ENCODE measurements at places on chromosomes 2 and 18.

- DNase-seq: no peak
Measured at GRCh38 chr2:171652416-171652785, 34.9 kb upstream of the DYNC1I2 start.

DNA sequence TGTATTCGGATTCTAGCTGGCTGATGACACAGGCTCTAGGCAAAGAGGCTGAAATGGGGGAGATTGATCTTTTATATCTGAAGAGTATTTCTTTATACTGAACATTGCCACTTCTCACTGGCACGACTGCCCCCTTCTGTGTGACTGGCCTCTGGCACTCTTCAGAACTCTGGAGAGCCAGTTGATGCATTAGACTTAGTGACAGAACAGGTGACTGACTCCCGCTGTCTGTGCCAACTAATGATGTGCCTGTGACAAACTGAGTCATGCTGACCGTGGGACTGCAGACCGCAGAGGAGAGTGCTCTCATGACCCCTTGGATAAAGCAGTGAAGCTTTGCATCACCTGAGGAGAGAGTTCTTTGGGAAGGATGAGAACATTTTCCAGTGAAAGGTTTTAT is 14.4 kb downstream of the MGAT5 start:
- DNase-seq: no peak

DNA sequence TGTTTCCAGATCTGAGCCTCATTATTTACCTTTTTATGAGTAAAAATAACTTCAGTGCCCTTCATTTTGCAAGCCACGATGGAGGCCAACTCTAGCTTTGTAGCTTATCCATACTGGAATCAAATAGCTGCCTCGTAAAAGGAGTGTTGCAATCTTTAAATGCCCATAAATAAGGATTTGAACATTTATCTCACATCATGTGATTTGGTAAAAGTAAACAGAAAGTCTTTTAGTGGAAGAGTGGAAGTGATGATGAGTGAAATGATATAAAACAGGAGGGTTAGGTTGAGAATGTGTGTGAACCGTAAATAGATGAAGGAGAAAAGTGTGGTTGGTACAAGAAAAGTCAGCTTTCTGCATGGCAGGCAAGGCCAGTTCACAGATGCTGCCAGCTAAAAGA is 348.9 kb downstream of the OSR1 start:
- no peak for DNase-seq

- DNase-seq: no peak
Measured at GRCh38 chr2:217843324-217843723, 159.5 kb downstream of the TNS1 start.

DNA sequence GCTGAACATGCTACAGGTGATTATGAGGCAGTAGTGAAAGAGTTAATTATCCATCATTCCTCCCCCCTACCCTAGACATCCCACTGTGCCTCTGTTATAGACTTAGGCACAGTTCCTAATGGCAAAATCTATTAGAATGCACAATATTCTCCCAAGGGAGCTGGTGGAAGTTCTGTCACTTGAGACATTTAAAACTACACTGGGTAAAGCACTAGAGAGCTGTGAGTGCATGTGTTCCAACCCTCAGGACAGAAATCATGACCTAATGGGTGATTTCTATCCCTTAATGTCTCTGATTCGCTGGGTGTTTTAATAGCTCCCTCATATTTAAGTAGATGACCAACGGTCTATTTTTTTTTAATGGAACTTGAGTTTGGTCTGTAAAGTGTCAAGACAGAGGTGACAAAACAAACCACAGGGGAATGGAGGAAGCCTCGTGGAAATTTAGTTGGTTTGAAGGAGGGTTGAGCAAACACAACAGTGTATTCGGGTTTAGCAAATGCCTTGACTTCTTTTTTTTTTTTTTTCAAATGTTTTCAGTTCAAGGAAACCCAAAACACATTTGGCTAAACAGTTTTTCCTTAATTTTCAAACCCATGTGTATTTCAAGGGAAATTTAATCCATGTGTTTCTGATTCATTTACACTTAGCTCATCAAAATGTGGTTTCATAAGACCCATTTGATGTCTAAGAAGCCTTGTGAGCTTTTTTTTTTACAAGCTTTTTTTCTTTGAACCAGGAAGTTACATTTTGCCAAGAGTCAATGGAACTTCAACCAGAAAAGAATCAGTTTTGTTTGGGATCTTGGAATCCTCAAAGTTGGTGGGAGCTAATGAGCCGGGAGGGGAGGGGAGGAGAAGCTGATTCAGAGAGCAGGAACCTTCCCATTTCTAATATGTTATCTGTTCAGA is 665.1 kb upstream of the ZEB2 start:
- no peak for DNase-seq

GRCh38 chr2:156077041-156077742 is 255.3 kb downstream of the NR4A2 start:
- DNase-seq: no peak

- no peak for DNase-seq
Measured at GRCh38 chr2:19137433-19137832, 221.0 kb downstream of the OSR1 start.

DNA sequence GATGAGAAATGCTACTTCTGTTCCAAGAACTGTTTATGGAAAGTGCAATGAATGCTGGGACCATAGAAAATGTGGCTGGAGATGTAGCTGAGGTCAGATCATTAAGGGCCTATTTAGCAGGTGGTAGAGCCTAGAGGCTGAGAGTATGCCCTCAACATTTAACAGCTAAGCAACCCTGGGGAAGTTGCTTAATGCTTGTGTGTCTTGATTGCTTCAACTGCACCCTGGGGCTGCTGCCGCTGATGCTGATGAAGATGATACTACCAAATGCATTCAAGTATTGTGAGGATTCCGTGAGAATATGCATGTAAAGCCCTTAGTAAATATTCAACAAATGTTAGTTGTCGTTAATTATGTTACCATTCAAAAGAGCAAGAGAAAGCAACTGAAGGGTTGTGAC is 273.2 kb downstream of the BCL11A start:
- DNase-seq: no peak

- DNase-seq: no peak
Measured at GRCh38 chr2:74922592-74923227, 35.7 kb upstream of the POLE4 start.

GRCh38 chr2:174574657-174575056 is 22.9 kb downstream of the WIPF1 start:
- DNase-seq: no peak

GRCh38 chr2:54550547-54550946 is 94.4 kb downstream of the SPTBN1 start:
- DNase-seq: no peak

- no peak for DNase-seq
Measured at GRCh38 chr2:31081492-31081891, 56.7 kb downstream of the GALNT14 start.

GRCh38 chr2:2942225-2942624 is 435.4 kb downstream of the EIPR1 start:
- no peak for DNase-seq

GRCh38 chr2:163771596-163771995 is 35.8 kb upstream of the FIGN start:
- DNase-seq: peak; percentile 71

DNA sequence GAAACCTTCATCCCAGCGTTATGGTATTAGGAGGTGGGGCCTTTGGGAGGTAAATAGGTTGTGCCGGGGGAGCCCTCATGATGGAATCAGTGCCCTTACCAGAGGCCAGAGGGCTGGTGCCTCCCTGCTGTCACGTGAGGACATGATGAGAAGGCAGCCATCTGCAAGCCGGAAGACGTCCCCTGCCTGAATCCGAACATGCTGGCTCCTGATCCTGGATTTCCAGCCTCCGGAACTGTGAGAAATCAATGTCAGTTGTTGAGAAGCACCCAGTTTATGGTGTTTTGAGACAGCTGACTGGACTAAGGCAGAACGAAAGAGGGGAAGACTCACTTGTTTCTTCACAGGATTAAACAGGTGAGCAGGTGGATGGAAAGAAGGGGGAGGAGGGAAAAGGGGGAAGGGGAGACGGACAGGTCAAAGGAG is 13.0 kb upstream of the KLF11 start:
- DNase-seq: no peak

DNA sequence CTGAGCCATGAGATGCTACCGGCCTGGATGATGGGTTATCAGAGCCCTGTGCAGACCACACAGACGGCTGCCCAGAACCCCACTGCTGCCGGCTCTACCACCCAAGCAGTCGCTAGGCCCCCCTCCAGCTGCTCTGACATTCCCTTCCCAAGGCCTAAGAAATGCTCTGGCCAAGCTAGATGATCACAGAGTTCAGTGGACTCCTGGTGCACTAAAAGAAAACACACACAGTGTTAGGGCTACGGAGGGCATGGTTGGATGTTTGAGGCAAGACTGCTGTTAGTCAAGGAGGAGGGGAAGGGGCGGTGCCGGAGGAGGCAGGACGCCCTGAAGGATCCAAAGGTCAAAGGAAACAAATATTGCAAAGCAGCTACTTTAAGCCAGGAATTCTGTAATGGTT is 174.5 kb downstream of the MYCN start:
- DNase-seq: no peak

DNA sequence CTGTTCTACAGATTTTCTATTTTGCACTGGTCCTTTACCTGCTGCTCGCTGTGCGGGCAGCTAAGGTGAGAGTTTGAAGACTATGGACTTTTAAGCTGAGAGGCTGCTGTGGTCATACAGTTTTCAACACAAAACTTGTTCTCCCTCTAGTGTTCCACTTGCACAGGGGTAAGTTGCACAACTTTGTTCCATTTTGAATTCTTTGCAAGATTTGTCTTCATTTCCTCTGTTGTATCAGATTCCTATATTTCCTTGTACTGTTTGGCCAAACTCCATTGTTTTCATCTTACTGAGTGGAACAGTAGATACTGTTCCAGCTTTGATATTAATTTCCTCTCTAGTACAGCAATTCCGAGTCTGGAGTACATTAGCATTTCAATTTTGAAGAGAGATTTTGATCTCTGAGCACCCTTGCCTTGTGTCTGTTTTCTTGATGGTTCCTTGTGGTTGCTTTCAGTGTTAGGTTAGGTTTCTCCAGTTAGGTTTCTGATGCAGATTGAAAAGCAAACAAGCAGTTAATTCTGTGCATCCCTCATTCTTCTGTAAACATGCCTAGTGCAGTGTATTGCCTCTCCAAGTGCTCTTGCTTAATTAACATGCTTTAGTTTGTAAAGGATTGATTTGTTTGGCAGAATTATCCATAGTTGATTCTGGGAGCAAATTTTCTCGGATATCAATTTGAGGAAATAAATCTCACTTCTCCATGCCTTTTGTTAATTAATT is 188.8 kb downstream of the PTPRM start:
- DNase-seq: no peak

- no peak for DNase-seq
Measured at GRCh38 chr2:208545403-208546042, 138.9 kb downstream of the PTH2R start.

DNA sequence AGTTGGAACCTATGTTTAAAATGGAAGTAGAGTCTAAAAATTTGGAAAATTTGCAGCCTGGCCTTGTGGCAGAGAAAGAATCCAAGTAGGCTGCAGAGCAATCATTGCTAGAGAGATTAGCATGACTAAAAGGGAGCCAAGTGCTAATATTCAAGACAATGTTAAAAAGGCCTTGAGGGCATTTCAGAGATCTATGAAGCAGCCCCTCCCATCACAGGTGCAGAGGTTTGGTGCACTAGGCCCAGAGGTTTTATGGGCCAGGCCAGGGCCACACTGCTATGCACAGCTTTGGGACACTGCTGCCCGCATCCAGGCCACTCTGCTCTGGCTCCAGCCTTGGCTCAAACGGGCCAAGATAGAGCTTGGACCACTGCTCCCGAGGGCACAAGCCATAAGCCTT is 6.7 kb upstream of the IL1A start:
- no peak for DNase-seq

- DNase-seq: no peak
Measured at GRCh38 chr2:192265751-192266150, 71.0 kb upstream of the TMEFF2 start.

GRCh38 chr2:205390866-205391265 is 291.4 kb upstream of the NRP2 start:
- no peak for DNase-seq

DNA sequence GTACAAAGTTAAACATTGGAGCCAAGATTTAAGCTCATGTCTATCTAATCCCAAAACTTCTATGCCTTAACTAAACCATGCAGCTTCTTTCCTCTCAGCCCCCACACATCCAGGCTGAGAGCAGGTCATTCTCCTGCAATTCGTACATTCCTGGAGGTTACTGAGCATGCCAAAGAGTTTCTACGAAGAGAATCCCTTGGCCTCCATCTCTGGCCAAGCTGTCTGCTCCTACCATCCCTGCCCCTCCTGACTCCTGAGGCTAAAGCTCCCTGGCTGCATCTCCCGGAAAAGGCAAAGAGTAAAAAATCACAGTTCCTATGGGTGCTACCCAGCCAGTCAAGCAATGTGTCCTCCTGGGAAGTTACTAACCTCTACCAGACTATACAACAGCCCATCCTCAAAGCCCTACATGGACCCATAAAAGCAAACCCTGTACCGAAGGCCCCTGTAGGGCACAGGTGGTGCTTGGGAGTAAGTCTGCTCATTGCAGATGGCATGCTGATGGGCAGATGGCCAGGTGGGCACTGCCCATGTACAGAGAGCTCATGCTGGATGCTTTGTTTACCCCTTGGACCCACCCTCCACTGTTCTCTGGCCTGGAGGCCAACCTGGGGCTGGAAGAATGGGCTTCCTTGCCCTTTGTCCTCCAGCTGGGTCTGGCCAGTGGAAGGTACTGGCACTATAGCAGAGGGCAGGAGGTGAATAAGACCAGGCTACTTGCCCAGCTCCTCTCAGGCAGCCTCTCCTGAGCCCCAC is 99.5 kb downstream of the TTC32 start:
- DNase-seq: peak; percentile 65

- DNase-seq: no peak
Measured at GRCh38 chr18:42636309-42636708, 479.2 kb downstream of the RIT2 start.

DNA sequence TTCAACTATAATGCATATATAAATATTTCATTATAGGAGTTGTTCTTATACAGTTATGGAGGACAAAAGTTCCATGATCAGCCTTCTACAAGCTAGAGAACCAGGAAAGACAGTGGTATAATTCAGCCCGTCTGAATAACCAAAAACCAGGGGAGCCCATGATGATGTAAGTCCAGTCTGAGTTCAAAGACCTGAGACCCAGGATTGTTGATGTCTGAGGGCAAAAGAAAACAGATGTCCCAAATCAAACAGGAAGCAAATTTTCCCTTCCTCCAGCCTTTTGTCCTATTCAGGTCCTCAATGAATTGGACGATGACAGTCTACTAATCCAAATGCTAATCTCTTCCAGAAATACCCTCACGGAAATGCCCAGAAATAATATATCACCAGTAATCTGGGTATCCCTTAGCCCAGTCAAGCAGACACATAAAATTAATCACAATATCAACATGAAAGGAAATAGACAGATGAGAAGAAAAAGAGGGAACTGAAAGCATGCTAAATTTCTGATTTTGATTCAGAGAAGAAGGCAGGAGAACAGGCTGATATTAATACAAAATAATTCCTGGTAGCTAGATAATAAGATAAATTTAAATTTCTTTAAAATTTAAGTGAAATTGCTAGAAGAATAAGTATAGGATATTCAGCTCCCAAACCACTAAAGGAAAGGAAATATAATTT is 255.6 kb upstream of the CTAGE1 start:
- no peak for DNase-seq

GRCh38 chr2:179247318-179248023 is 17.2 kb downstream of the SESTD1 start:
- no peak for DNase-seq

- no peak for DNase-seq
Measured at GRCh38 chr18:74148543-74149070, 284 bp downstream of the TIMM21 start.

- no peak for DNase-seq
Measured at GRCh38 chr2:73069855-73070642, 1.5 kb downstream of the SFXN5 start.

GRCh38 chr2:213161759-213162515 is 10.5 kb upstream of the IKZF2 start:
- DNase-seq: no peak
